ENCODE measurements at places on chromosomes 11 and 22.

- no peak for DNase-seq
Observed at GRCh38 chr11:74069146-74070046, 60.5 kb upstream of the UCP3 start.

DNA sequence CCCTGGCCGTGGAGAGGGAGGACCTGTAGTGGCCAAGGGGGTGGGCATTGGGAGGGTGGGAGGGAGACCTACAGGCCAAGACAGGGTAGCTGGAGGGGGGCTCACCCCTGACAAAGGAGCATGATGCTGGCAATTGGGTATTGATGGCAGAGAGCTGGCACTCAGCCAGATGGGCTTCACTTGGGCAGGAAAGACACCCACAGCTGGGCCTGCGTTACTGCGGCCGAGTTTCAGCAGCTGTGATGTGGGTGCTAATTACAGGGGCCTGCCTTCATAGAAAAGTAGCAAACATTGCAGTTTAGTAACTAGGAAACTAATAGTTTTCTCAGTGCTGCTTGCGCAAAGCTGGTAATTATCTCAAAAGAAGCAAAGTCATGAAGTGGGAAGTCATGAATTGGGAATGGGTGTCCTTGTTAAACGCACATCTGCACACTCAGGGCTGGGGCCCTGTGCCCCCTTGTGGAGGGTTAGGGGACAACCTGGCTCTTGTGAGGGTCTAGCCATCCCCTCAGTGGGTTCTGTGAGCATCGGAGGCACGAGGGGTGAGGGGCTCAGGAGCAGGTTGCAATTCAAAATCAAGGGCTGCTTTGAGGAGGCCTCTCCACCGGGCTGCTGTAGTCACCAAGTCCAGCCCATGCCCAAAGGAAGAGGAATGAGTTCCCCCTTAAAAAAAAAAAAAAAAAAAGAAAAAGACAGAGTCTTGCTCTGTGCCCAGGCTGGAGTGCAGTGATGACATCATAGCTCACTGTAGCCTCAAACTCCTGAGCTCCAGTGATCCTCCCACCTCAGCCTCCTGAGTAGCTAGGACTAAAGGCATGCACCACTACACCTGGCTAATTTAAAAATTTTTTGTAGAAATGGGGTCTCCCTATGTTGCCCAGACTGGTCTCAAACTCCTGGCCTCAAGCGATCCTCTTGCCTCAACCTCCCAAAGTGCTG is 24.4 kb upstream of the TXNRD2 start:
- peak; percentile 78 for DNase-seq

DNA sequence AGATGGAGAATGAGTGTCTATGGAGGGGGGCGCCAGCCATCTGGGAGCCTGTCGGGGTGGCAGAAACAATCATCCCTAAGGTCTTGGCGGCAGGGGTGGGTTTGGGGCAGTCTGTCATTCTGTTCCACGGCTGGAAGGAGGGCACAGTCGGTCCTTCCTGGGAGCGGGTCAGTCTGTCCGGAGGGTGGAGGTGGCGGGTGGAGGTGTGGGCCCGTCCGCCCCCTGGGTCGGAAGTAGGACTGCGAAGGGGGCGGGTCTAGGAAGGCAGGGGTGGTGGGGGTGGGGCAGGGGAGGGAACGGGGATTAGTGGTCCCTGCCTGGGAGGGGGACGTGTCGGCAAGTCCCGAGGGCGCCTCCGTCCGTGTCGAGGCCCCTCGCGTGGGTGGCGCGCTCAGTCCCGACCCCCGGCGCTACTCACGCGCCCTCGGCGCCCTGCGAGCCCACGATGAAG is 461 bp downstream of the TBC1D10A start:
- DNase-seq = peak; percentile 22

DNA sequence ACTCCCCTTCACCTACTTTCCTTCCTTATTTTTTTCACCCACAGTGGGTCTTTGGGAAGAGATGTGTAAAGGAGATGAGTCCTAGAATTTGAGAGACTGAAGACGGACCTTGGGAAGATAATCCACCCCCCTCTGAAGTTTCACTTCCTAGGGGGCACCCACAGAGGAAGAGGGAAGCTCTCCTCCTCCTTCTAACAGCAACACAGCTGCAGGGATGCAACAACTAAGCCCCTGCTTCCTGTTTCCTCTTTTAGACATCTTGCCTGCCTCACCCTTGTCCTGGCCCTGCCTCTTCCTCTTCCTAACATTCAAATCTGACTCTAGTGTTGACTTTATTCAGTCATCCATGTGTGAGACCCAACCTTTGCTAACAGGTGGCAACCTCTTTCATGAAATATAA is 424.6 kb downstream of the BUD13 start:
- no peak for DNase-seq

GRCh38 chr11:99063331-99063730 is 42.6 kb downstream of the CNTN5 start:
- no peak for DNase-seq

DNA sequence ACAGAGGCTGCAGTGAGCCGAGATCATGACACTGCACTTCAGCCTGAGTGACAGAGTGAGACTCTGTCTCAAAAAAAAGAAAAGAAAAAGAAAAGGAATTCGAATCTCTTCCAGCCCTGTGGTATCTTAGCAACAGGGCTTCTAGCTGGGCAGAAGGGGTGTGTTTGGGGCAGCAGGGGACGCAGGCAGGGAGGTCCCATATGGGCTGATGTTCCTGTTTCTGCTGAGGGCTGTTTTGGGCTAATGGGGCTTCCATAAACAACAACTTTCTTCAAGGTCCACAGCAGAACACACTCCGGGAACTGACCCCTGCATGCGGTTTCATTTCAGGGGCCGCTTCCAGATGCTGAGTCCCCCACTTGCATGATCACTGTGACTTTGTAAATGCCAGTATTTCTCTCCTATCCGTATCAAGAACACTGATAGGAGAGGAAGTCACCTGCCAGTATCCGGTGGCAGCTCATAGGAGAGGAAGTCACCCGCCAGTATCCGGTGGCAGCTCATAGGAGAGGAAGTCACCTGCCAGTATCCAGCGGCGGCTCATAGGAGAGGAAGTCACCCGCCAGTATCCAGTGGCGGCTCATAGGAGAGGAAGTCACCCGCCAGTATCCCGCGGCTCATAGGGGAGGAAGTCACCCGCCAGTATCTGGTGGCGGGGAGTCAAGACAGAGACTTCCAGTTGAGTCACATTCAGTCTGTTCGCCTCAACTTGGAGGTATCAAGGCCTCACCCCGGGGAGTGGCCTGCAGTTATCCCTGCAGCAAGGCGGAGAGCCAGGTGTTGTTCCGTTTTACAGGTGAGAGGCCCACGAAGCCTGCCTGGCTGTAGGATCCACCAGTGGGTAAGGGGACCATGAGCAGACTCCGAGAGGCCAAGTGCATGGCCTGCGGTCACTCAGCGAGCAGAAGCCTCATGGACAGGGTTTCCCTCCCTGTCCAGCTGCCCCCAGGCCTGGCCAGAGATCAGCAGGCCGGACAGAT is 8.3 kb upstream of the FGF19 start:
- no peak for DNase-seq

DNA sequence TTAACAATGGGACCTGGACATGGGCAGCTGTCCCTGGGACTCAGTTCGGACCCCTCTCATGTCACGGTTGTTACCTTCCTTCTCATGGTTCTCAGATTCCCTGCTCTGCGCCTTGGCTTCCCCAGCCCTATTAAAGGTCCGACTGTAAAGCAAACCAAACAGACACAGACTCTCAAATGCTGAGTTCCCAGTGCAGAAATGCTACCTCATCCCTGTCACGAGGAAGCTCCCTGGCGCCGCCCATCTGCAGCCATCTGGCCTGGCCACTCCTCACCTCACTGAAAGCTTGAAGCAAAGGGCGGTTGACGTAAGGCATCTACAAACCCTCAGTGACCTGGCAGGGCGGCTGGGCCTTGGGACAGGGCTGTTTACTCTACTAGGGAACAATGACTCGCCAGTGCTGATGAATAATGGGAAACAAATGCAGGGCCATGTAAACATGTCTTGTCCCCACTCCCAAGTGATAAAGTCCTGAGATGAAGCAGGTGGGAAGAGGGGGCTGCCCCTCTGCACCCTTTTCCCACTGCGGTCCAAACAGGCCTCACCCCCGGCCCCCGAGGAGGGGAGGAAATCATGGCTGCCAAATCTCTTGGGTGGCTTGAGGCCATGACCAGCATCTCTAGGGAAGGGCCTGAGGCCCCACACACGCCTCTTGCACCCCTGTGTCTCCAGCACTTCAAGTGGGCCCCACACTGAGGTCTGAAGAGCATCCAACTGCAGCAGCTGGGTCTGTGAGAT is 49.3 kb downstream of the SCUBE1 start:
- peak; percentile 99 for DNase-seq

GRCh38 chr22:21652010-21652546 is 10.0 kb downstream of the SDF2L1 start:
- peak; percentile 96 for DNase-seq

GRCh38 chr11:66126808-66127555 is 56.9 kb downstream of the PACS1 start:
- no peak for DNase-seq

- DNase-seq = no peak
Observed at GRCh38 chr11:113184498-113184897, 129.9 kb upstream of the TTC12 start.

DNA sequence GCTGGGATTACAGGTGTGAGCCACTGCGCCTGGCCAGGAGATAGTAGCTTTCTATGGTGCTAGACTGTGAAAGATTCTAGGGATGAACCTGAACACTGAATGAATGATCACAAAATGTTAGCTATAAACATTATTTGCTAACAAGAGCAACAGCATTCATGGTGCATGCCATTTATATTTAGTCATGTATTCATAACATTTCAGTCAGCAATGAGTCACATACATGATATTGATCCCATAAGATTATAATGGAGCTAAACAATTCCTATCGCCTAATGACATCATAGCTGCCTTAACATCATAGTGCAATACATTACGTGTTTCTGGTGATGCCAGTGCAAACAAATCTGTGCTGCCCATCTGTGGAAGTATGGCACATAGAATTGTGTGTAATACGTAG is 164.1 kb downstream of the ARHGAP42 start:
- DNase-seq = no peak

DNA sequence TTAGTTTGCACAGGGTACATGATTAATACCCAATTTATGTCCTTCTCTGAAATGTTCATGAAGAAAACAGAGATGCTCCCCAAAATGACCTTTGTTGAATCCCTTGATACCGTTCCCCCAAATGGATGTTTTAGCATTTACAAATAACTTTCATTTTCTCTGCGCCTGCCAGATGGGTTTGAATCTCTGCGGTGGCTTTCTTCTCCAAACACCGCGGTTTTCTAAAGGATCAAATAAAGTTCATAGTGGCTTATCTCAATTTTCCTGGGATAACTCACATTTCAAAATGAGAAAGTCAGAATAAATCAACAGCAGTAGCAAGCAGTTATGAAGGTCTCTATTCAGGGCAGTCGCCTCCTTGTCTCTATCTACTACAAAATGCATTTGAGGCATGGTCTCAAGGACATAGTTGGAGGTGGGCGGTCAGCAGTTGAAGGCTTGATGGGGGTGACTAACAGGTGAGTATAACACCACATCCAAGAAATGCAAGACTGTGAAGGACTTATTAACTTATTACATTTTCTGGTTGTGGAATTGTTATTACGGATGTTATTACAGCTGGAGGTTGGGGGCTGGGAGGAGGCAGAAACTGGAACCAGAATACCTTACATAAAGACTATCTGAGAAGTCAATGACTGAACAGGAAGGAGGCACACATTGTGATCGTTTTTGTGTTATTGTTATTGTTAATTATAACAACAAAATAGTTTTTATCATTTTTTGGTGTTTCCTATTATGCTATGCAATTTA is 1513.3 kb downstream of the FAM181B start:
- DNase-seq = peak; percentile 4

- no peak for DNase-seq
Observed at GRCh38 chr11:123187248-123187647, 7.8 kb downstream of the CLMP start.

- DNase-seq = no peak
Observed at GRCh38 chr11:133479209-133479608, 53.1 kb downstream of the OPCML start.

- no peak for DNase-seq
Observed at GRCh38 chr11:17762309-17762974, 27.9 kb downstream of the KCNC1 start.

DNA sequence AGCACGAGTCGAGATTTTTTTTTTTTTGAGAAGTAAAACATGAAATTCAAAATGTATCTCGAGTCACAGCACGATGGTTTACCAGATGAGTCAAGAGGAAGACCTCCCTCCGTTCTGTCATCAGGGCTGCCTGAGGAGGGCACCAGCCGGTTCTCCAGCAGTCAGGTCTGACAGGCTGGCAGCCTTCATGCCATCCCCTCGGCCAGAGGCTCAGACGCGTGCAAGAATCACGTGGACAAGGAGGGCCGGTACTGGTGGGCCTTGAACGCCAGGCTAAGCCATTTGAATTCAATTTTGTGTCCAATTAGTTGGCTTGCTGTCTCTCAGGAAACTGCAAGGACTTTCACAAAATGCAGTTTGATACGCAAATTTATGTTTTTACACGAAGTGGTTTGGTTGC is 1412.2 kb downstream of the BRD1 start:
- DNase-seq = no peak

DNA sequence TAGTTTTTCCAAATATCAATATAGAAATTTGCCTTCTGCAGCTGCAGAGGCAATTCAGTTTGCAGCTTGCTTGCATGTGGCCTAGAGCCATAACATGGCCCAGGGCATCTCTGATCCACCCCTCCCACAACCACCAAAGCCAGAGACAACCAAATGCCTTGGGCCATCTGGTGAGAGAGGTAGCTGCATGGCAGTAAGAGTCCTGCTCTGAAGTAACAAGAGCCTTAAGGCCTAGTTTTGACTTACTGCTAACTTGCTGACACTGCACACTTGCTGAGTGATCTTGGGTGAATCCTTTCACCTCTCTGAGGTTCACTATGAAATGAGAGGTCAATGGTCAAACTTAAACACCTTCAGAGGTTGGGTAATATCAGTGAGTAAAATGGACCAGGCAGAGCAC is 4.9 kb upstream of the SPECC1L start:
- DNase-seq = no peak

GRCh38 chr22:46855681-46856080 is 93.2 kb downstream of the TBC1D22A start:
- no peak for DNase-seq

DNA sequence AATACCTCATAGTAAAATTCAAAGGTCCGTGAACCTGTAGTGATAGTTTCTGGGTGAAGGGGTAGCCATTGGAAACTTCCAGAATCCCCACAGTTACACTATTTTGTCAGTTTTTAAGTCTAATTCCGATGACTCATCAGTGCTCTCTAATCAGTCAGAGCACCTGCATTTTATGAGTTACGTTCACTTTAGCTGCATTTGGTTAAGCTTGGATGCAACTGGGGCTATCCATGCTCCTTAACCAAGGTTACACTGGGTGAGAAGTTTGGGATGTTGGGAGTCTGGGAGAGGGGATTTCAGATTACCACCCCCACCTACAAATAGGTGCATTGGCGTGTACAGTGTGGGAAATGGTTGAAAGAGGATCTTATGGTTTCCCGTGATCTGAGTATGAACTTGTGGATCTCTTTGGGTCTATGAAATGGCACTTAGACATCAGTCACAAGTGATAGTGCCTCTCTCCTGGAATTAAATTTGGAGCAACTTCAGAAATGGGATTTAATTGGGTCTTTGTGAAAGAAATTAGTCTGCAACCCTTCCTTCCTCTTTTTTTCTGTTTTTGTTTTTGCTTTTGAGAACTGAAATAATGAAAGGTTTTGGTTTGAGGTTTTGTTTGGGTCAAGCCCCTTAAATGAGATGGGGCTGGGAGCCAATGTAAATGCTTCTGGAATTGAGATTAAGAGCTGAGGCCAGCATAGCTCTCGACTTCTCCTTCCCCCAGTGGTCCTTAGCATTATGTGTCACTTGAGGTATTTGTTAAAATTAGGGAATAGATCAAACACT is 31.5 kb downstream of the EHF start:
- DNase-seq = no peak
